ENCODE measurements at places on chromosomes 4 and X.
A peak's percentile ranks its signal among the peaks of the same experiment; 100 is the strongest.

DNA sequence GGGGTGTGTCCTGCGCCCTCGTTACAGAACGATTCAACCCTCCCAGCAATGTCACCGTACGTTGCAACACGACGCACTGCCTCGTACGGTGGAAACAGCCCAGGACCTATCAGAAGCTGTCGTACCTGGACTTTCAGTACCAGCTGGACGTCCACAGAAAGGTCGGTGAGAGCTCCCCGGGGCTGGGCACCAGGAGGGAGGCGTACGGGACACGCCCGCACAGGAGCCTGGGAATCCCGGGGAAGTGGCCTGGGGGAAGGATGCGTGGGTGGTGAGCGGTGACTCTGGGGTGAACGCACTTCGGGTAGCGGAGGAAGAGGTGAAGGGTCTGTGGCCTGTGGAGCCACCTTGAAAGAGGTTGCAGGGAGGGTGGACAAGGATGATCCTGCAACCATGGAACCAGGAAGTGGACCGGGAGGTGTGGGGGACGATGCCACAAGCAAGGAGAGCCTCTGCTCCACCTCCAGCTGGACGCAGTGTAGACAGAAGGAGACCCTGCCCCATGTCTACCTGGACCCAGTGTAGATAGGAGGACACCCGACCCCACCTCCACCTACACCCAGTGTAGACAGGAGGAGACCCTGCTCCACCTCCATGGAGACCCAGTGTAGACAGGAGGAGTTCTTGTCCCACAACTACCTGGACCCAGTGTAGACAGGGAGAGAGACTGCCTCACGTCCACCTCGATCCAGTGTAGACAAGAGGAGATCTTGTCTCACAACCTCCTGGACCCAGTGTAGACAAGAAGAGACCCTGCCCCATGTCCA lies 25.9 kb downstream of the CSF2RA start:
- no peak for DNase-seq

DNA sequence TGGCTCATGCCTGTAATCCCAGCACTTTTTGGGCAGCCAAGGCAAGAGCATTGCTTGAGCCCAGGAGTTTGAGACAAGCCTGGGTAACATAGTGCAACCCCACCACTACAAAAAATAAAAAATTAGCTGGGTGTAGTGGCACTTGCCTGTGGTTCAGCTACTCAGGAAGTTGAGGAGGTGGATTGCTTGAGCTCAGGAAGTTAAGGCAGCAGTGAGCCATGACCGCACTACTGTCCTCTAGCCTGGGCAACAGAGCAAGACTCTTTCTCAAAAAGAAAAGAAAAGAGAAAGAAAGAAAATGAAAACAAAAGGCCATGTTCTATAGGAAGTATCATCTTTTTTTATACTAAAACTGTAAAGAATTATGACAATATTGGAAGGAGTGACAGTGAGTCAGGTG lies 38.5 kb downstream of the NEK1 start:
- no peak for DNase-seq

DNA sequence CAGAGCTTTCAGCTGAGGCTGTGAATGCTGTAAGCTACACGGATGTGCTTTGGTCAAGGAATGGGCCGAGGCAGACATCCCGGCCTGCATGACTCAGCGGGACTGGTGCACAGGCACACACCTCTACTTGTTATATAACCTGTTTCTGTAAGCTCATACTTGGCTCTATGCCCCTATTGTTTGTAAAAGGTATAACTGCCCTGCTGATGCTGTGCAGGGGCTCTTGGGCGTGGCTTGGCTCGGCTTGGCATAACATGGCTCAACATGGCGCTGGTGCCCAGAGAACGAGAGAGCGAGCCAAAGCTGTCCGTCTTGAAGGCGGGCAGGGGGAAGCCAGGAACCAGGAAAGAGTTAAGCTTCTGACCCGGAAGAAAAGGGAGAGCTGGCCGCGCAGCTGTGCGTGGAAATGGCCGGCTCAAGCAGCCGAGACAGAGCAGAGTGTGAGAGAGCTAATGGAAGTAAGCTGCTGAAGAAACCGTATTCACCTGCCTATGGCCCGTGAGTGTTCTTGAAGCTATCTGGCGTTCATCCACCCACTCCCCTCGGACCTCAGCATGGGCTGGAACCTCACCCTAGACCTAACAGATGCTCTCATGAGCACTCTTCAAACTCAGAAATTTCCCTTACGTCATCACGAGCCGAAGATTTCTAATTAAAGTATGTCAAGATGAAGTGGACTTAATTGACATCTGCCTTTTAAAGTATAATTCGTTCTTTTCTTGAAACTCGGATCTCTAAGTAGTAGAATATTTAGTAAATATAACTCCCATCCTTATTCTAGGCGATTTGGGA lies 286.3 kb upstream of the AGA start:
- DNase-seq: peak; percentile 5

DNA sequence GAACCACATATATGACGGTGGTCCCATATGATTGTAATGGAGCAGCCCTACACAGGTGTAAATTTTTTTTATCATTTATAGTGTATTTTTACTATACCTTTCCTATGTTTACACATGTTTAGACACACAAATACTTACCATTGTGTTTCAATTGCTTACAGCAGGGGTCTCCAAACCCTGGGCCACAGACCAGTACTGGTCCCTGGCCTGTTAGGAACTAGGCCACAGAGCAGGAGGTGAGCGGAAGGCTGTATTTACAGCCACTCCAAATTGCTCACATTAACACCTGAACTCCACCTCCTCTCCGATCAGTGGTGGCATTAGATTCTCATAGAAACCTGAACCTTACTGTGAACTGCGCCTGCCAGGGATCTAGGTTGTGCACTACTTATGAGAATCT lies 201.8 kb upstream of the NDST4 start:
- no peak for DNase-seq

DNA sequence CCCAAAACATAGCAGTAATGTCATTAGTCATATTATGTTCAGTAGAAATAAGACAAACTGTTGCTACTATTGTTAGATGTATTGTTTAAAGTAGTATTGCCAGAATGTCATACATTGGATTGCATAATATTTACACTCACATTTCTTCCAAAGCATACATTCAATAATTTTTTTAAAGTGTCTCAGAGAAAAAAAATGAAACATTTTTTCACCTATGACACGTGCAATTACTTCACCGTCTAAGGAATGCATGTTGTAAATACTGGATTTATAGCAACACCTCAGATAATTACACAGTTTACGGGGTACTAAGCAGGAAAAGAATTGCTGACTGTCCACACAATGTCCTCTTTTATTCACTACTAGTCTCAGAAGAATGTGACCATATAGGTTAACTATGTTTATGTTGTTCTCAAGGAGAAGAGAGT lies 162.1 kb downstream of the PCDH18 start:
- DNase-seq: no peak

DNA sequence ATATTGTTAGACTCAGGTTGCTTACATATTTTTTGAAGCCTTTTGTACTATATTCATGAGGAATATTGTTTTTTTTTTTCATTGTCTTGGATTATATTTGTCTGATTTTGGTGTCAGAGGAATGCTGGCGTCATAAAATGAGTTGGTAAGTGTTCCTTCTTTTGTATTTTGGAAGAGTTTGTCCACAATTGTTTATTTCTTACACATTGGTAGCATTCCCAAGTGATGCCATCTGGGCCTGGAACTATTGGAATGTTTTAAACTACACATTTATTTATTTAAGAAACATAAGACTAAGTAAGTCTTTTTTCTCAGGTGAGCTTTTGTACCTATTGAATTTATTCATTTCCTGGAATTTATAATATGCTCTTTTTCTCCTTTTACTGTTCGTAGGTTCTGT lies 107.6 kb downstream of the LARP1B start:
- no peak for DNase-seq

DNA sequence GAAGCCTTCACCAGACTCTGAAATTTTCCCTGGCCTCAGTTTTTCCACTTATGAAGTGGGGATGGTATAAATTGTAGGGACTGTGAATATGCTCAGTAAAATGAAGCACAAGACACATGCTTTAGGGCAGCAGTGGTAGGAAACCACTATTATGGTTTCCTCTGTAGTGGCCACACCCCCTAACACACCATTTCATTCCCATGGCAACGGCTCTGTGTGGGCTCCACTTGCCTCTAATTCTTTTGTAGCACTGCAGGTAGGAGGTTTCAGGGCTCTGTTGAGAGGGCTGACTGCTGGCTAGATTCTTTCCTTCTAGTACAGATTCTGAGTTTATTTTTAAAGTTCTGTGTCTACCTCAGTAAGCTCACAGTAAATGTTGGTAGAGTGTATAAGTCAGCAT lies 3.5 kb upstream of the VMA21 start:
- DNase-seq: peak; percentile 65

GRCh38 chr4:22072726-22073125 lies 124.2 kb upstream of the KCNIP4 start:
- no peak for DNase-seq

DNA sequence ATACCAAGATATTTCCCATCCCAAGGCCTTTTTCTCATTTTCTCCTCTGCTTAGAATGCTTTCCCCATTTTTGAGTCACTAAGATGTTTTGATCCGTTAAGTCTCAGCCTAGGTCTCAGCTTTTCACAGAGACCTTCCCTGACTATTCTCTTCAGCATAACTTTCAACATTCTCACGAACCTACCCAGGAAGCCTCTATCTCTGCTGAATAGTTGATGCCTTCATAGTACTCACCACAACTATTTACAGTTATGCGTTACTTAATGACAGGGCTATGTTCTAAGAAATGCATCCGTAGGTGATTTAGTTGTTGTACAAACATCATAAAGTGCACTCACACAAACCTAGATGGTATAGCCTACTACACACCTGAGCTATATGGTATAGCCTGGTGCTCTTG lies 64.5 kb downstream of the ARL9 start:
- DNase-seq: no peak

DNA sequence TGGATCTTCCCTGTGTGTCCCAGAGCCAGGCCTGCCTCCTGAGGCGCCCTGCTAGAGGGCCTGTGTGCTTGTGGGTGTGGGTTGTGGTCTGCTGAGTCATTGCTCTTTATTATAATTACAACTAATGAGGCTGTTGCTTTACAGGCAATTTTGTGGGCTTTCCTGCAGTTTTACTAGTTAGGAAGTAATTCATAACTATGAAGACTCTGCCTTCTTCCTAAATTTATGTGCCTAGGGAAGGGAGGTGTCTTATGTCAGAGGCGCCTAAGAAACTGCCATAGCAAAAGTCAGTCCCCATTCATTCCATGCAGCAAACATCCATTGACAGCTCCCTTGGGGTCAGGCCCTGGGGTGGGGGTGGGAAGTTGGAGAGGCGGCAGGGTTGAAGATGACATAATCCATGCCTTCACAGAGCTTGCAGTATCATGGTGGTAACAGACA lies 359.2 kb downstream of the IDS start:
- DNase-seq: peak; percentile 74

GRCh38 chr4:113221990-113222389 lies 172.5 kb downstream of the ANK2 start:
- no peak for DNase-seq

- peak; percentile 44 for DNase-seq
Measured at GRCh38 chr4:123390846-123391456, 5.6 kb upstream of the SPRY1 start.

DNA sequence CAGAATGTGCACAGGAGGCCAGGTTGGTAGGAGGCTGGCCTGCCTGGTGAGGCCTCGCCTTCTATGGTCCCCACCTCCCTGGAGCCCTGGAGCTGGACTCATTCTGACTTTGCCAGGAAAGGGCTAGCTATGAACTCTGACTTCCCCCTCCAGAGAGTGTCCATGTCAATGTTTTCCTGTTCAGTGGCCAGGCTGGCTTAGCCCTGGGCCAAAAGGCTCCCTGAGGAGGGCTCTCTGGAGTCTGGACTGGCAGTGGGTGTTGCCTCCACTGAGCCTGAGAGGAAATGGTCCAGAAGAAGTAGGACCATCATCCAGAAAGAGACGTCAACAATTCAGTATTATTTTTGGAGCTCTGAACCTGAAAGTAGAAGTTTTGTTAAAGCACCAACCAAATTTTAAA lies 178.7 kb downstream of the CHIC2 start:
- DNase-seq: no peak

- peak; percentile 93 for DNase-seq
Measured at GRCh38 chrX:40175511-40176350, 78.0 kb upstream of the BCOR start.

GRCh38 chrX:147174591-147174990 lies 360.0 kb upstream of the CXorf51A start:
- no peak for DNase-seq

- DNase-seq: peak; percentile 60
Measured at GRCh38 chr4:173121076-173121561, 47.5 kb upstream of the GALNT7 start.

DNA sequence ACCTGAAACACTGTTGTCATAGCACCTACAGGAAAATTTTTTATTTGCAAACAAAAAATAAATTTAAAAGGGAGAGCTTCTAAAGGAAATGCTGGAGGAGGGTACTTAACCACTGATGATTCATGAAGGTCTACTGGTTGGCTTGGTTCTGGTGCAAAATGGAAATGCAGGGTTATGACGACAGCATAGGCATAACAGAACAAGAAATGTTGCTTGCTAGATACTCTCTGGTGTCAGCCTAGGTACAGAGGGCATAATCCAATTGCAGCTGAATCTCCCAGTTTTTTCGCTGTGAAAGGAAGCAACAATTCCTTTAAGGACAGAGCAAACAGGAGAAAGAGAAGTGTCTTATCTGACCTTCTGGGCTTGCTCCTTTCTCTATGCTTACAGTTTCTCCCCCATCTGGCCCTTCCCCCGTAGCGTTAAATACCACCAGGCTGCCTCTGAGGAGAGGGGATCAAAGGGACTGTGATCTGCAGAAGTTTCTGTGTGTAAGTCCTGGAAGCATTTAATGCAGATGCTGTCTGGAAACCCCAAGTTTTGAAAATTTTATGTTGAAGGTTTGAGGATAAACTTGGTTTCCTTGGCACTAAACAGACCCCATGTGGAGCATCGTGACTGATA lies 23.7 kb upstream of the CASK start:
- DNase-seq: no peak

DNA sequence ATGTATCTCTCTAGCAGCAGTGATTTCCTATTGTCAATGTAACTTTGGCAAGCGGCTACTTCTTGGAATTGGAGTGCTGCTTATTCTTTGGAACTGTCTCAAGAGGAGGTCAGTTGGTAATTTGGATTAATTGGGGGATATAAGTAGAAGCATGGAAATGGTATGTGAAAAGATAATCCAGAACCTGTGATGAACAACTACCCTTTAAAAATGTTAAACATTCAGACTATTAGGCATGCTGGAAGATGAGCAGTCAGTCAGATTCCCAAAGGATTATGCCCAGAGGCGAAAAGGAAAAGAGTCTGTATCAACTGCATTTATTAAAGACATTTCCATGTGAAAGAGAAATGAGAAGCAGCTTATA lies 62.5 kb downstream of the SEC24D start:
- DNase-seq: no peak

GRCh38 chrX:81857192-81857591 lies 655.3 kb downstream of the SH3BGRL start:
- no peak for DNase-seq
